ENCODE measurements at places on chromosomes 13 and 19.

DNA sequence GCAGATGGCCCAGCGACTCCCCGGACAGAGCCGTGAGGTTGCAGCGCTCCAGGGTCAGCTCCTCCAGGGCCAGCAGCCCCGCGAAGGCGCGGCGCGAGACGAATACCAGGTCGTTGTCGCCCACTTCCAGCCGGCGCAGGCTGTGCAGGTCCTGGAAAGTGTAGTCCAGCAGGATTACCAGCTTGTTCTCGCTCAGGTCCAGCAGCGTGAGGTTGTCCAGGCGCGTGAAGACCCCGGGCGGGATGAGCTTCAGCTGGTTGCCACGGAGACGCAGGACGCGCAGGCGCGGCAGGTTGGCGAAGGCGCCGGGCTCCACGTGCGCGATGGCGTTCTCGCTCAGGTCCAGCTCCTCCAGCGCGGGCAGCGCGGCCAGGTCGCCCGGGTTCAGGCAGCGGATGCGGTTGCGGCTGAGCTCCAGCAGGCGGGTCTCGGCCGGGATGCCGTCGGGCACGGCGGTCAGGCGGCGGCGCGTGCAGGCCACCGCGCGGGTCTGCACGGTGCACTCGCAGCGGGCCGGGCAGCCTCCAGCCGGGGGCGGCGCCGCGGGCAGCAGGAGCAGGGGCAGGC is 9.3 kb upstream of the PEAK3 start:
- DNase-seq: no peak

GRCh38 chr13:35785576-35786303 is 309.3 kb upstream of the MAB21L1 start:
- DNase-seq: no peak

DNA sequence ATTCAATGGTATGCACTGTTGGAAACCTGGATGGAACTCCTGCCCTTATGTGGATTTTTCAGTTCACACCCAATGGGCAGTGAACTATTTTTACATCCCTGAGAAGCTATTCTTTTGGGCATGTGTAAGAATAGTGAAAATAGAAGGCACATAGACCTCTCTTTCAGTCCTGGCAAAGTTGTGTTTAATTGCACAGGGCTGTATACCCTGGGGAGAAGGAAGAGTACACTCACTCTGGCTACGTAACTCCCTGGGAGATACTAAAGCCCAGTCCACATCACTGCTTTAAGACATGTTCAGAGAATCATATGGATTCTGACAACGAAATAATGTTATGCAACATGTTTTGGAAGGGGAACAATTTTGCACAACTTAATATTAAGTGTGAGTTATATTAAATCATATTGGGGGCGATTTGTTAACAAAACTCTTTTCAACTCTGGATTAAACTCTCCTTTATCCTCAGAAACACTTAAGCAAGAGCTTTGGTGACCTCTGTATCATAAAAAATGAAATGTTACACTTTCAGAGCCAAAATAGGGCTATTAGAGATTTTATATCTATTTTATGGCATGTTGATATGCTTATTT is 166.1 kb downstream of the DCT start:
- no peak for DNase-seq

- no peak for DNase-seq
These were observed 10.7 kb downstream of the CCDC124 start for GRCh38 chr19:17943274-17944221.

DNA sequence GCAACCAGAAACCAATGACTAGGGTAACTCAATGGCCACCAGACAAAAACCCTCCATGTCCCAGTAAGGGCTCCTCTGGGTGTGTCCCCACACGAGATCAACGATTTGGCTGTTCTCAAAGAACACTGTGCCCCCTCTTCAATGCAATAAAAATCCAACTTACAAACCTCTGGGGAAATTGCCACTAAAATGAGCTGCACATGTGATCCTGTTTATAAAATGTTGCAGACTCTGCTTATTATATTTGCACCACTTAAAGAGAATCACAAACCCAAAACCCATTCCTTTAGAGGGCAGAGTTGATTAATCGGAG is 80.5 kb downstream of the STK24 start:
- DNase-seq: no peak

DNA sequence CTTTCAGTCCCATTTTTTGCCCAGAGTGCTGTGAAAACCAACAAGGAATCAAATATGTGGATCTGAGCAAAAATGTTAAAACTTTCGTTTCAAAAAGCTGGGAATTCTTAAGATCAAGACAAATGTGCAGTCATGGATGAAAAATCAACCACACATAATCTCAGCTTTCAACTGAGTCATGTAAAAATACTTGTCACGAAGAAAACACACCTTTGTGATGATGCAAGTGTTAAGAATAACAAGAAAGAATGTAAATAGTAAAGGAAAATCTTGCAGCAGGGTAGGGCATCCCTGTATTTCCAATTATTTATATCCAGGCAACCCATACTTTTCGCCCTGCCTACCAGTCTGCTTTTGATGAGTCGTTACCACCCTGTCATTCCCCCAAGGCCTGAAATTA is 27.4 kb upstream of the DCLK1 start:
- DNase-seq: no peak

DNA sequence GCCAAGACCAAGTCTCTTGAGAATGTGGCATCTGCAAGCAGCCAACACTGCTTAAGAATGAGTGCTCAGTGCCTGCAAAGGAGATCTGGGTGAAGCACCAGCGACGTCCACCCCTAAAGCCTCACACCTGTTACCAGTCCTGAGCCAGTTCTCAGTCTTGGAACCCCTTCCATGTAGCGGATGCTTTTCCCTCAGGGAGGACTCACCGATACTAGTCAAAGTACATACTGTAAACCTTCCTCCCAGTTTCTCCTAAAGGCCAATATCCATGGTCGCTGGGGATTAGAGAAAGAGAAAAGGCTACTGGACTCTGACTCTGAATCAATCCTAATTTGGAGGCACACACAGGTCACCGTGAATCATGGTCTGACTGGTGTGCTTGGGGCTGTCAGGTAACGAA is 4.2 kb upstream of the PTPRH start:
- DNase-seq: no peak

DNA sequence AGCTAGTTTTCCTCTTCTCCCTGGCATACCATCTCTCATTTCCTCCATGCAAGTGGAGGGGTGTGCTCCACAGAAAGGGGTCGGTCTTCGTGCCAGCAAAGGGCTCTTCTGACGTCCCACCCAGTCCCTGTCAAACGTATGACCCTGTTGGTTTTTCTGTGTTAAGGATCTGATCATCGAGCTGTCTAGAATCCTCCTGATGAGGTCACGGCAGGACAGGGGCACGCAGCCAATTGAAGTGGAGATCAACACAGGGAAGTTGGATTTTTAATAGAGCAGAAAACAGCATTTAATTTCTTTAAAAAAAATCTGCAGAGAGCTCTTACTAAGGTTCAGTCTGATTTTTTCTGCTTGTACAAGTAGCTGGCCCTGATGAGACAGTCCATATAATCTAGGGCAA is 339.4 kb downstream of the TEX29 start:
- no peak for DNase-seq

DNA sequence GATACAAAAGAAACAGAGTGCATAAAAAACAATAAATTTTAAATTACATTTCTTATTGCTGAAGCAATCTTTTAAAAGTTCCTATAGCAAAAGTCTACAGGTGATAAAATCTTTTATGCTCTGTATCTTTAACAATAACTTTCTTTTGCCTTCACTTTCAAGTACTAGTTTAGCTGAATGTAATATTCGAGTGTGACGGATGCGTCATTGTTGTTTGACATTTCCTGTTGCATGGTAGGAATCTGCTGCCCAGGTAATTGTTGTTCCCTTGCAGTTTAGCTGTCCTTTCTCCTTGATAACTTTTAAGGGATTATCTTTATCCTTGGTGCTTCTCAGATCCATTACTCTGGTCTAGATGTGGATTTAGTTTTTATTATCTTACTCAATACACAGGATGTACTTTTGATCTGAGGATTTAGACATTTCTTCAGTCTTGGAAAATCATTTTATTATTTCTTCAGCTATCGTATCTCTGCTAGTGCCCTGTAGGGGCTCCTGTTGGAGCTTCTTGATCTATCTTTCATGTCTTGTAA is 2.1 kb upstream of the CPB2 start:
- DNase-seq: no peak

DNA sequence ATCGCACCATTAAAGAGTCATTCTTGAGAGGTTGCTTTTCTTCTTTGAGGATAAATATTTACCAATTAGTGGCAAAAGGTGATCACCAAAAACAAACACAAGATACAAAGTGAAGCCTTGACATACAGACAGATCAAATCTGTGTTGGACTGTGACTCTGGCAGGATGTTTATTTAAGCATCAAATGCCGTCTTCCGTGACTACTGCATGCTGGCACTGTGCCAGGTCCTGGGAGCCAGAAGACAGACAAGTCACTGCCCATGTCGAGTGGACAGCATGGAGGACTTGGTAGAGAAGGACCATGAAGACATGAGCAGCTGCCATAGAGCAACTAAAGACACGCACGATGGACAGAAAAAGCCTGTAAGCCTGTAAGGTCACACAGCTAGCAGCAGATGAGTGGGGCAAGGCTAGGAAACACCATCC is 92.8 kb upstream of the FARP1 start:
- no peak for DNase-seq

- no peak for DNase-seq
These were observed 143.5 kb upstream of the UBL3 start for GRCh38 chr13:29993716-29994488.

DNA sequence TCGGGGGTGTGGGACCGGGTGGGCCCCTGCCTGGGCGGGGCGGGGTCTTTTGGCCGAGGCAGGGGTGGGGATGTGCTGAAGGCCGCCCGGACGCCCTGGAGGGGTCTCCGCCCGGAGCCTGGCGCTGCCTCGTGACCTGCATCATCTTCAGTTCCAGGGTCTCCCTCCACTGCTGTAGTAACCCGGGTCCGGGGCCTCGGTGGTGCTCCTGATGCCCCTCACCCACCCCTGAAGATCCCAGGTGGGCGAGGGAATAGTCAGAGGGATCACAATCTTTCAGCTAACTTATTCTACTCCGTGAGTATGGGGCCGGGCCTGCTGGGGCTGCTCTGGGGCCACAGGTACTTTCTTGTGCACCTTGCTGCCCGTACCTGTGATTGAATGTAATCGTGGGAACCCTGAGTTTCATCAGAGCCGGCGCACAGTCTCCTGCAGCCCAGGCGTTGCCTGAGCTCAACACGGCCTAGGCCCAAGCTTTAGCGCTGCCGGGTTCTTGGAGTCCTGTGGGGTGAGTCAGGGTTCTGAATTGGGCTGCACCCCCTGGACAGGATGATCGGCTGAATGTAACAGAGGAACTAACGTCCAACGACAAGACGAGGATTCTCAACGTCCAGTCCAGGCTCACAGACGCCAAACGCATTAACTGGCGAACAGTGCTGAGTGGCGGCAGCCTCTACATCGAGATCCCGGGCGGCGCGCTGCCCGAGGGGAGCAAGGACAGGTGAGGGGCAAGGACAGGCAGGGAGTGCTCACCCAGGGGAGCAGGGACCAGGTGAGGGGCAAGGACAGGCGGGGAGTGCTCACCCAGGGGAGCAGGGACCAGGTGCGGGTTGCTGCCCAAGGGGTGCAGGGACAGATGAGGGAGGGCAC is 10.5 kb downstream of the PEAK3 start:
- DNase-seq: no peak

GRCh38 chr13:71685072-71685471 is 181.9 kb downstream of the DACH1 start:
- DNase-seq: no peak

DNA sequence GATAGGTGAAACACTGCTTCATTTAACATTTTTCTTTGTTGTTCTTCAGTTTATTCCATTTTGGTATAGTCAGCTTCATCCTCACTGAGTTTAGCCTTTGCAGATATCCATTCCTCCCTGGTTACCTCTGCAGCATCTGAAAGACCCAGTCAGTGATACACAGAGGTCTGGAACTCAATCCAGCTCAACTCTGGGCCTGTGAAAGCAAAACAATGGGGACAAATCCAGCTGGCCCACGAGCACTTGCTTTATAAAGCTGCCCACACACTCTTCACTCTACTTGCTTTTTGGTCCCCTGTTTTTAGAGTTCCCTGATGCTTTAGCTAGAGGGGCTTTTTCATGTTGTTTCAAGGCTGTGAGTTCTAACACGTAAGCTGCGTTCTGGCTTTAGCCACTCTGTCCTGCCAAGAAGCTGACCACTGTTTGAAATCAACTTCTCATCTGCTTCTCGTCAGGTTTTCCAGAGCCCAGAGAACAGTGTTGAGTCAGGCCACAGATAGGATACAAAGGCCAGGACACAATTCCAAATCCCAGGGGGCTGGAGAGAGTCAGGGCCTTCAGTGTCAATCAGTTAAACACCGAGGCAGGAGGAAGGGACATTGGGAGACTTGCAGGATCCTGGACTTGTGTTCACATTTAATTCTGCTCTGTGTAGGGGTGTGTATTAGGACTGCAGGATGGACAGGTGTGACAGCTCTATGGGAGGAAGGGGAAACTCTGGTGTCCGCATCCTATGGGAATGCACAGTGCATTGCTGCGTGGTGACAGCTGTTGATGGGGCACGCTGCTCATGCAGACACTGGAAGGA is 83.5 kb upstream of the RNF113B start:
- DNase-seq: no peak

- DNase-seq: no peak
These were observed 692.6 kb upstream of the SLITRK1 start for GRCh38 chr13:84574851-84575250.

DNA sequence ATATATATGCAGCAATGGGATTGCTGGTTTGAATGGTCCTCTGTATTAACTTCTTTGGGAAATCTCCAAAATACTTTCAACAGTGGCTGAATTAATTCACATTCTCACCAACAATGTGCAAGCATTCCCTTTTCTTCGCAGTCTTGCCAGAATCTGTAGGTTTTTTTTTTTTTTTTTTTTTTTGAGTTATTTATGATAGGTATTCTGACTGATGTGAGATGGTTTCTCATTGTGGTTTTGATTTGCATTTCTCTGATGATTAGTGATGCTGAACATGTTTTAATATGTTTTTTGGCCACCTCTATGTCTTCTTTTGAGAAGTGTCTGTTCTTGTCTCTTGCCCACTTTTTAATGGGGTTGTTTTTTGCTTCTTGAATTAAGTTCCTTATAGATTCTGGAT is 2041.5 kb upstream of the PCDH20 start:
- no peak for DNase-seq

GRCh38 chr13:37997641-37998040 is 128.1 kb upstream of the TRPC4 start:
- no peak for DNase-seq

- no peak for DNase-seq
These were observed 329.6 kb downstream of the SLITRK5 start for GRCh38 chr13:88000787-88001186.

DNA sequence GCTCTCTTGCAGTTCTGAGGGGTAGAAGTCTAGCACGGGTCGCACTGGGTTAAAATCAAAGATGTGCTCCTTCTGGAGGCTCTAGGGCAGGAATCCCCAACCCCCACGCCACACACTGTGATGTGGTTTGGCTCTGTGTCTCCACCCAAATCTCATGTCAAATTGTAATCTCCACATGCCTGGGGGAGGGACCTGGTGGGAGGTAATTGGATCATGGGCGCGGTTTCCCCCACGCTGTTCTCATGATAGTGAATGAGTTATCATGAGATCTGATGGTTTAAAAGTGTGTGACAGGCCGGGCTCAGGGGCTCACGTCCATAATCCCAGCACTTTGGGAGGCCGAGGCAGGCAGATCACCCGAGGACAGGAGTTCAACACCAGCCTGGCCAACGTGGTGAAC is 26.6 kb upstream of the CALM3 start:
- peak; percentile 32 for DNase-seq
